ENCODE measurements at places on chromosomes 1 and 21. TPM values are rescaled to one million over a fixed set of nuclear protein-coding genes. Genes with fewer than 3 reads are reported as not detected.

Gene ODR4
- 15.7 TPM for total RNA-seq

Gene OLFML3
- total RNA-seq, result 0.90 TPM

DNA sequence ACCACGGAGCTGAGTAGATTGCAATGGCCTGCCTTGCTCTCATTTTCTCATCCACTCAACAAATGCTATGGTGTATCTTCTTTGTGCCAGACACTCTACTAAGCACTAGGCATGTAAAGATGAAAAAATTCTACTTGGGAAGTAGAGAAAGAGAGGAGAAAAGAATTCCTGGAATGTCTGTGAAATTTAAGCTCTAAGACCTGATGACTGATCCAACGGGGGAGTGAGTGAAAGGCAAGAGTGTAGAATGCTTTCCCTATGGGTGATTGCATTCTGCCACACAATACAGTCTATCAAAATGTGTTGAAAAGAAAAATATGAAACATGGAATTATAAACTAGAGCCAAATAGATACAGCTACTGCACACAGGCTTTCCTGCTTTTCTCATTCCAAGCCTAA is 82.3 kb downstream of the CYYR1 start:
- DNase-seq, result no peak

DNA sequence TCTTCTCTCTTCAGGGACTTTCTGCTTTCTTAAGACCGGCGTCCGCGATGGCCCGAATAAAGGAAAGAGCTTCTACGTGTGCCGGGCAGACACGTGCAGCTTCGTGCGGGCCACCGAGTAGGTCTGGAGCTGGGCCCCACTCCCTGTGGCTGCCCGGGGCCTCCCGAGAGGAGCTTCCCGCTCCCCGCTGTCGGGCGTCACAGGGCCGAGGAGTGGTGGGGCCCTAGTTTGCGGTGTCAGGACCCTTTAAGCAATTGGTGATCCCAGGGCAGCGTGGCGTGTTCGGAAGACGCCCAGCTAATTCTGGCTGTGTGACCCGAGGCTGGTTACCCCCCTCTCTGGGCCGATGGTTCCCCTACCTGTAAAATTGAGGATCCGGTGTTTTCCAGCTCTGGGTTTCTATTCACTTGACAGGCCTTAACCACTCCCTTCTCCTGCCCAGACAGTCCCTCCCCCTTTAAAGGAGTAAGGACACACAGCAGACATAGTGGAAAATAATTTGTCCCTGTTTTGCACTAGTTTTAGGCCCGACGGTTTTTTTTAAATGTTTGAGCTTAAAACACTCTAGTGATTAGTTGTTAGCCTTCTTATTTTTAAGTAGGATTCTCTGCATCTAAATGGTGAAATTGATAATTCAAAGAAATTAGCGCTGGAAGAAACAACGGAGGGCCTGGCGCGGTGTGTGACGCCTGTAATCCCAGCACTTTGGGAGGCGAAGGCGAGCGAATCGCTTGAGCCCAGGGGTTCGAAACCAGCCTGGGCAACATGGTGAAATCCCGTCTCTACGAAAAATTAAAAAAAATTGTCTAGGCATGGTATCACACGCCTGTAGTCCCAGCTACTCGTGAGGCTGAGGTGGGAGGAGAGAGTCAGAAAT is 553 bp downstream of the TTF2 start:
- peak; percentile 36 for DNase-seq

DNA sequence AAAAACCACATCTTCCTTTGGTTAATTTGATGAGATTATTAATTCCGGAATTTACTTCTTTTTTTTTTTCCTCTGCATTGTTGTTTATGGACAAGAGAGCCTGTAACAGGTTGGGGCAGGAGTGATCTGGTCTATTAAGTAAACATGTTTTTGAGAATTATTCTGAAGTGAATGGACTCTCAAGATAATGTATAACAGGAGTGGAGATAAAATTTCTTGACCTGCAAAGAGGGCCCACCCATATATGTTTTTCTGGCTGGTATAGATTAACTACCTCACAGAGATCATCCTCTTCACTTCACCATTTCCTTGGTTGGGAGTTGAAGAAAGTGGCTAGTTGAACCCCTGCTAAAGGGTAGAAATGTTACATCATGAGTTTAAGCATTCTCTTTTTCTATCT is 10.7 kb downstream of the DDI2 start:
- no peak for DNase-seq

Gene ZNF648
- not detected for total RNA-seq

- DNase-seq, result no peak
Observed at GRCh38 chr1:160614410-160614809, 32.4 kb downstream of the SLAMF1 start.

DNA sequence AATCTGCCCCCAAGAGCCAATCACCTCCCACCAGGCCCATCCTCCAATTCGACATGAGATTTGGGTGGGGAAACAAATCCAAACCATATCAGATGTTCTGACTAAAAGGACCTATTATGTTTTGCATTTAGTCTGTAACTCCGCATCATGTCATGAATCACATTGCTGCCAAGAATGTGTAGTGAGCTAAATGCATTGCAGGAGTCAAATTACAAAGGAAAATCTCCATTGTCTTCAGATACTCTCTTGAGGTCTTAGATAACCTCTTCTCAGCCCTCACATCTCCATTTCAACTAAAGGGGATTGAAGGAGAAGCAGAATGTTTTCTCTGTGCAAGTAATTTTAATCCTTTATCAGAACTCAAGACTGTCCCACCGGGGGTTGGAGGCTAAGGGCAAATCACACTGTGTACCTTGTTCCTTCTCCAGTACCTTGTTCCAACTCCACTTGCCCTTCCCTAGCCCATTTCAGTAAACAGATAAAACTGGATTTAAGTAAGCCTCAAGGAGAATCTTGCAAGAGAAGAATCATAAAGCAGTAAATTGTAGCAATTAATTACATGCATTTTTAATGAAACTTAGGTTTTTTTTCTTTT is 34.1 kb downstream of the EXTL2 start:
- no peak for DNase-seq

Gene RGS7
- total RNA-seq, result not detected

Gene APCS
- not detected for total RNA-seq

DNA sequence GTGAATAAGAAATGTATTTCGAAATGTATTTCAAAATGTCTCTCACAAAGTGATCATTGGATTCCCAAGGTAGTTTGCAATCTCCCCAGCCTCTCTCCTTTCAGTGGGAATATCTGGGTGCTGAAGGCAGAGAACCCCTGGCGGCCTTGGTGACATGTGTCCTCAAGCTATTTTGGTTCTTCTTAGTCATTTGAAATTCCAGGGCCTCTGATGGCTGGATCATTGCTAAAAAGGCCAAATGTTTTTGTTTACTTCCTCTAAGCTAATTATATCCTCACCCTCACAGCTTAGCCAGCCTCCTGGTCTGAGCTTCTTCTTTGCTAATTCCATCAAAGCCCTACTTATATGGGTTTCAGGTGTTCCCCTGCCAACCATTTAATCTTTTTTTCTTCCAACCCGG is 71.2 kb downstream of the LRRC40 start:
- no peak for DNase-seq

Gene THEMIS2
- 26.0 TPM for total RNA-seq

DNA sequence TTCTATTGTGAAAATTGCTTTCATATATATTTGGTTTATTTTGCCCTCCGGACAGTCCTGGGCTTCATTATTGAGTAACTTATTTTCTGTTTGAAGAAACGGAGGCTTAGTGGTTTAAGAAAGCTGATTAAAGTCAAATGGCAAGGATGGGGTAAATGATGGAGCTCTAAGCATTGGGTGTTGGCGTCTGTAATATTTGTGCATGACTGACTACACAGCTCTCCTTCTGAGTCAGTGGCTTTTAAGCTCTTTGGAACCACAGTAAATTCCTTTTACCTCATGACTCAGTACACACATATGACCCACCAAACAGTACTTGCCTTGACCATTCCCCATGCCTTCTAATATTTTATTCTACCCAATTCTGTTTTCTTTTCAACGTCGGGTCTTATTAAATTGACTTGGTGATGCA is 21.0 kb downstream of the B3GALT5 start:
- no peak for DNase-seq

GRCh38 chr1:178941261-178941689 is 70.4 kb upstream of the ANGPTL1 start:
- no peak for DNase-seq

GRCh38 chr1:54287176-54287650 is 87.2 kb downstream of the MRPL37 start:
- peak; percentile 85 for DNase-seq

- no peak for DNase-seq
Observed at GRCh38 chr1:28756846-28757245, 20.1 kb downstream of the YTHDF2 start.

Gene LCE3E
- not detected for total RNA-seq

GRCh38 chr1:19113697-19114092 is 96.4 kb downstream of the UBR4 start:
- peak; percentile 32 for DNase-seq

Gene MIA3
- 52.2 TPM for total RNA-seq

DNA sequence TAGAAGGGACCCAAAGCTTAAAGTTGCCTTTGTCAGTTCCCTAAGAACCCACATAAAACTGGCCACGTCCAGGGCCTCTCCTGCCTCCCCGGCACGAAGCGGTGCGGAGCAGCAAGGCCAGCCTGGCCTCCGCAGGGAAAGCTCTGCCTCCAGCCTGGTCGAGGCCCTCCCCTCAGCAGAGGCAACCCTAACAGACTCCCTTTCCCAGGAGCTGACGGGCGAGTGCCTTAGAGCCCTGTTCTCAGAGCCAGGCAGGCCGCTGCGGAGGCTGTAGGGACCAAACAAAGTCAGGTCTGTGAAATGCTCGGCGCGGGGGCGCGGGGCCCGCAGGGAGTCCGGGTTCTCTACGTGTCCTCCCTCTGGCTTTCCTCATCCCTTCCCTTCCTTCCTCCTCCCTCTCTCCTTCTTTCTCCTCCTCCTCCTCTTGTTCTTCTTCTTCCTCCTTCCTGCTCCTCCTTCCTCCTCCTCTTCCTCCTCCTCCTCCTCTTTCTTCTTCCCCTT is 40.7 kb downstream of the RIPK4 start:
- no peak for DNase-seq

Gene CELA3A
- total RNA-seq, result not detected

DNA sequence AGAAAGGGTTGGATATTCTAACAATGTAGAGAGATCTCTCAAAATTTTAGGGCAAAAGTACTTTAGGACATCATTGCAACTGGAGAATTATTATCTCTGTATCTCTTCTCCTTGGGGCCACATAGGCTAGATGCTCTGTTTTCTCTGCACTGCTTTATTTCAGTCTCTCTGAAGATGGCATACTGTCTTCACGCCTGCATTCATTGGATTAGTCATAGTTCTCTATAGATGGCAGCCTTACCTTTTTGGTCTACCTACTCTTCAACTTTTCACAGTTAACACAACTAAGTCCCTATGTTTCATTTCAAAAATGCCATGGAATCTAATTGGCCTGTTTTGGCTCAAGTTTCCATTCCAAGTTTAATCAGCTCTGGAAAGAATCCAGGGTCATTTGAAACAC is 1623.3 kb upstream of the B3GALT2 start:
- DNase-seq, result no peak

Gene CA6
- 2.5 TPM for total RNA-seq

Gene MAP3K7CL
- total RNA-seq, result 10.3 TPM

DNA sequence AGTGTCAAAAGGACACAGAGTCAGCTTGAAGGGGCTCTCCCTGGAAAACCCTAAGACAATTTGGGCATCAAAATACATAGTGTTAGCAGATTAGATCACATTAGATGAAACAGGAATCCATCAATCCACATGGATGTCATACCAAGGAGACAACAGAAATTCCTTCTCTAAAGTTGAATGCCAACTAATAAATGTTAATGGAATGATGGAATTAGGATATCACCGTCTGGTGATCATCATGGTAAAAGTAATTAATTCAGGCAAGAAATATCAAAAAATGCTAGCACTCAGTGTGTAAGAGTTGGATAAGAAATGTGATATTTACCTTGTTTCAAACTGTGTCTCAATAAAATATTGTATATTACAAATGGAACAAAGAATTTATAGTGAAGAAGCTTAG is 10.9 kb upstream of the SLC25A24 start:
- no peak for DNase-seq

DNA sequence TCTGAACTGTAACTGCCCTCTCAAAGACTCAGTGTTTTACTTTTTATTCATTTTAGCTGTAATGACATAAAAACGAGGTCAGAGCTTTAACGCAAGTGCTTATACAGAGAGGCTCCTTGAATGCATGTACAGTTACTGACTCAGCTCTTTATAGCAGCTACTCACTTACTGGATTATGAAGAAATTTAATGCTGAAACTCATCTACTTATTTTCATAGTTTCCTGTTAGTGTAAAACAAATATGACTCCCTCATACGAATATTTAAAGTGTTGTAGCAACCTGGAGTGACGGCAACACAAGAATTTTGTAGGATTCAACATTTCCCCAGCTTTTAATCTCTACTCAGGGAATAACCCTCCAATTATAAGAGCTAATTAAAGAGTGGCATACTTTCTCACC is 32.7 kb downstream of the ADSS2 start:
- no peak for DNase-seq

DNA sequence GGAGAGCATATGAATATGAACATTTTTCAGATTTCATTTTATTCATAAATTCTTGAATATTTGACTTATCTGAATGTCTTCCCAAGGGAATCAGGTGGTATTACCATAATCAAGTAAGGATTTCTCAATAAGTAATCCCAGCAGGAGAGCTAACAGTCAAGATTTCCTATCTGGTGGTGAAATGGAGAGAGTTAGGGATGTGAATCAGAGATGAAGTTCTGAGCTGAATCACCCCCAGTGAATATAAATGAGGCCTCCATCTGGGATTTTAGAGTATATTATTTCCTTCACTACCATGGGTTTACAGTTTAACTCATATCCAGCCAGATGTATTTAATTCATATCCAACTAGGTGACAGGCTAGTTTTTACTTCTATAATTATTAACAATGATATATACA is 61.5 kb upstream of the RGS2 start:
- no peak for DNase-seq

- no peak for DNase-seq
Observed at GRCh38 chr1:203547147-203547546, 53.2 kb downstream of the OPTC start.

- DNase-seq, result no peak
Observed at GRCh38 chr21:14284481-14284880, 68.5 kb downstream of the RBM11 start.

DNA sequence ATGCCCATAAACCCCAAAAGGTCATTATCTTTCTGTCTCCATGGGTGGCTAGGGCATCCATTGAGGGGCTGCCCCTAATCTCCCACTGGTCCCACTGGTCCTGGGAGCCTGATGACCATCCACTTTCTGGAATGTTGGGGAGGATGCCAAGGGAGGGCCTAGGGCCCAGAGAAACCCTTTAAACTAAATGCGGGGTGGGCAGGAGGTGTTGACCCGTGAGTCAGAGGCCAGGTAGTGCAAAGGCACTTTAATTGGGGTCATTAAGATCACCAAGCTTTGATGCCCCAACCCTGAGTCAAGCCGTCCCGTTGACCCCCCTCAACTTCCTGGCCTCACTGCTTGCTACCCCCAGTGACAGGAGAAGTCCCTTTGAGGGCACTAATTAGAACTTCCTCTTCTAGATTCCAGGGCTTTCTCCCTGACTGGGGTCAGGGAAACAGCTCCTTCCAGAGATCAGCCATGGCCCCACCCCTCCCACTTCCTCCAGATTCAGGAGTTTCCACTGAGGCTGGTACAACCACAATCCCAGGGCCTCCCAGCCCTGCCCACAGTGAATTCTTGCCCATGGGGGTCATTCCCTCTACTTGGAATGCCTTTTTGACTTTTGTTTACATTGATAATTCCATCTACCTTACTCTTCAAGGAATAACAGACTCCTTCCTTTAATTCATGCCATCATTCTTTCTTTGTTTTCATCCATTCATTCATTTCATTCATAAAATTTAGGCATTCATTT is 15.5 kb upstream of the SERINC2 start:
- DNase-seq, result no peak

Gene NT5C1A
- total RNA-seq, result 0.29 TPM

All from activated T-cell treated with anti-CD3 and anti-CD28 coated beads, Interleukin-2, amount 50 U/mL, for 72 hours (primary cell).